ENCODE measurements at places on chromosomes 5 and 9.

- no peak for DNase-seq
These were observed 125.6 kb downstream of the PAPPA start for GRCh38 chr9:116279230-116279629.

DNA sequence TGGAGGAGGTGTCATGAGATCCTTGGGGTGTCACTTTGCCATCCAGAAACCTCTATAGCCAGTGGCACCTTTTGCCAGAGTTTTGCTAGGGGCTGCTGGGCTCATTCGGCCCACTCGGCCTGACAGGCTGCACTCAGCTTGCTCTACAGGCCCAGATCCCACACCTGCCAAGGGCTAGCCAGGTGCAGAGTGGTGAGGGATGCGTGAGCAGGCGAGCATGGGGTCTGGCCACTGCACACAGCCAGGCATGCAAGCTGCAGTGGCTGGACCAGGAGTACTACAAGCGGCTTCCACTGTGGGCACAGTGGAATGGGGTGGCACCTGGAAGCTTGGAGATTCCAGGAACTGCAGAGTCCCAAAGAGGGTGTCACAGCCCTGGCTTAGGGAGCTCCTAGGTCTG is 372.7 kb downstream of the CHSY3 start:
- DNase-seq: no peak

DNA sequence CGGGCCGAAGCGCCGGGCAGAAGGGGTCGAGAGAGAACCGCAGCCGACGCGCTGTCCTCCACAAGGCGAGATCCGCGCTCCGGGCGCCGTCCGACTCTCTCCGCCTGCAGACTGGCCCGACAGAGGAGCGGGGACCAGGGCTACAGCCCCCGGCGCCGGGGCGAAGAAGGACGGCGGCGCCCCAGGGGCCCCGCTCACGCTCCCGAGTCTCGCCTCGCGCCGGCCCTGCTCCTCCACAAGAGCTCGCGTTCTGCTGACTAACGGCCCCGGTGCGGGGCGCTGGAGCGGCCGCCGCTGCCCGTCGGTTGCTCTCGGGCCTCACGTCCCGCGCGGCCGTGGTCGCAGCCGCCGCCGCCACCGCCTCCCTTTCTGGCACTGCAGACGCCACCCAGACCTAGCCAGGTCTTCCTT is 338 bp downstream of the ABHD17B start:
- DNase-seq: no peak

GRCh38 chr9:77661566-77662085 is 13.5 kb upstream of the GNA14 start:
- no peak for DNase-seq

DNA sequence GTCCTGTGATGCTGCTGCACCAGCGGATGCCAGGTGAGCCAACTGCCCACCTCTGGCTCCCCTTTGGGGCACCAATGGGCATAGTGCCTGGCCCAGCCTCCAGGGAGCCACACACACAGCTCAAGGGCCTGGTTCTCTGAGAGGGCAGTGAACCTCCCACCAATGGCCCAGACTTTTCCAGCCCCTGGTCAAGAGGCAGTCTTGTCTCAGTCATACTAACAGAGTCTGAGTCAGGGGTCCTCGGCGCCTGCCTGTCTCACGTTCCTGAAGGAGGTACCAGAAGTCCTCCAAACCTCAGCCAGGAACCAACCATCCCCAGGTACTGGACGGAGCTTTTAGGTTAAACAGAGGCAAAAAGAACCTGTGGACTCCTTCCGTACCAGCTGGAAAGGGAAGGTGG is 121.1 kb downstream of the C5orf15 start:
- DNase-seq: no peak

DNA sequence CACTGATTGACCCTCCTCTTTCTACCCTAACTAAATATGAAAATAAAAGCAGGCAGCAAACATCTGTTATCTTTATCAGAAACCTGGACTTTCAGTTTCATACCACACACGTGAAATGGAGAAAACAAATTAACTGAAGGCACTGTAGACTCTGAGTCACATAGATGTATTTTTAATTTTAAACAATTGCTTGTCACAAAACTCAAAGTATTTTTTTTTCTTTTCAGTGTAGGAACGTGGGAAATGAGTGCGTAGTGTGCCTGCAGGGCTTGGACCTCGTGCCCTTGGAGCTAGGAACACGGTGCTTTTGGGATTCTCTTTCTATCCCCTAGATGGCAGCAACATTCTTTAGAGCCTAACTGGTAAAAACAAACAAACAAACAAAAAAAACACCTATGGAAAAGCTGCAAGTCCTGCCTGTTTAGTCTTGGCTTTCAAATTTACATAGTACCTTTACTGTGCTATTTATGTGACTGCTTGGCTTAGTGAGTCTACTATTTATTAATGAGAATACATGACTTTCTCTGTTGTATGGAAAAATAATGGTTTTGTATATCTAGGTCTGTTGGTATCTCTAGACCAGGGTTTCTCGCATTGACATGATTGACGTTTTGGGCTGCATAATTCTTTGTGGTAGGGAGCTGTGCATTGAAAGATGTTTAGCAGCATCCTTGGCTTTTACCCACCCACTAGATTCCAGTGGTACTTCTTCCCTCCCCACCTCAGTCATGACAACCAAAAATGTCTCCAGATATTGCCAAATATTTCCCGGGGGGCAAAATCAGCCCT is 16.8 kb upstream of the ACTBL2 start:
- no peak for DNase-seq

- DNase-seq: no peak
These were observed 8.8 kb downstream of the CSNK1G3 start for GRCh38 chr5:123520677-123521247.

DNA sequence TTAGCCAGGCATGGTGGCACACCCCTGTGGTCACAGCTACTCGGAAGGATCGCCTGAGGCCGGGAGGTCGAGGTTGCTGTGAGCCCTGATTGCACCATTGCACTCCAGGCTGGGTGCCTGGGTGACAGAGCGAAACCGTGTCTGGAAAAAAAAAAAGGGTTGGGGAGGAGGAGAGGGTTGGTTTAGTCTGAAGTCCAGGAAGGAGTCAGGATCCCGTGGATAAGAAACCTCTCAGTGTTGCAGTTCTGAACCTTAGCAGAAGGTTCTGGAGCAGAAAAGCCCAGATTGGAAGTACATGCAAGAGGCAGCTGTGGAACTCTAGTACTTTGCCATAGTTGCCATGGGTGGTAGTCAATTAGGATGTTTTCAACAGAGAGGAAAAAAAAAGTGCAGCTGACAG is 125.2 kb upstream of the CPEB4 start:
- DNase-seq: no peak

- DNase-seq: no peak
These were observed 113.4 kb upstream of the GRHPR start for GRCh38 chr9:37309136-37309535.

GRCh38 chr9:138047469-138048040 is 170.0 kb downstream of the CACNA1B start:
- no peak for DNase-seq

DNA sequence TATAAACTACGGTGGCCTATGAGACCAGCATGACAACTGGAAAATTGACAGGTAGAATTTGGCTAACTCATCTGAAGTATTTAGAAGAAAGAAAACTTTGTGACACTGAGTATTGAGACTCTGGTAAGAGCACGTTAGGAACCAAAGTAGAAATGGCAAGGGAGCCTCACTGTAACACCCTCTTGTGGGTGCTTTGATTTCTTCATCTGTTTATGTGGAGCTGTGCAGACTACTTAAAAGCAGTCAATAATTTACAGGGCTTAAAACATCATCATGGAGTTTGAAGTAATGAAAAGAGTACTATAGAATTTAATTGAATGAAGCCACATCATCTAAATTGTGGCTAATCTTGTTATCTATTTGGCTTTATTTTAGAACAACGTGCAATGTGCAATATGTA is 414.2 kb downstream of the CCDC171 start:
- DNase-seq: no peak

DNA sequence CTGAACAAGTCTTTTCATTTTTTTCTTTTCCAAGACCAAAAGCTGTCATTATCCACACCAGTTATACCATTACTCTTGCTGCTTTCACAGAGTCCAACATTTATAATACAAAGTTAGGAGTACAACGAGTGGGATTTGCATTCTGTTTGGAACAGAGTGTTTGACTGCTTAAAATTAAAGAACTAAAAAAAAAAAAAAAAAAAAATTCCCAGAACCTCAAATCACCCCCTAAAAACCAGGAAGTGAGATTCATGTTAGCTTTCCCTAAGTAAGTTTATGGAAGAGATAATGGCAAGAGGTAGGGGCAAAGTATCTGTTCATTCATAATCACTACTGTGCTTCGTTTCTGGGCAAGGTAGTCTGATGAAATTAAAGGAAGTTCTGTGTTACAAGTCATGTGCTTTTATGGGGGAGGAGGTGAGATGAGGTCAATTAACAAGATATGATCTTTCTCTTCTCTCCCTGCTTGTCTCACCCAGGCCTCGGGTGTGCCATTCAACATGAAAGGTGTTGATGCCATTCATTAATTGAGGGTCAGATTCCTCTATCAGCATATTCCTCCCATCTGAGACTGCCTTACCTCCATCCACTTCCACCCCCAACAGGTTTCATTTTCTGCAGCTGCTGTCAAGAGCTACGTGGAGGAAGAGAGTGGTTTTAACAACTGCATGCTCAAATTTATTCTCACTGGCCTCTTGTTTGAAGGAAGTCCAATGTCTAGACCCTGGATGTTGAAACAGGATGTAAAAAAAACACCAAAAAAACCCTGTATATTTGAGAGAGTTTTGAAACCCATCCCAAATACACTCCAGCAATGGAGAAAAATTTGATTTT is 58.1 kb downstream of the MARCHF3 start:
- DNase-seq: no peak

GRCh38 chr5:105739732-105740131 is 1931.0 kb downstream of the EFNA5 start:
- DNase-seq: no peak

DNA sequence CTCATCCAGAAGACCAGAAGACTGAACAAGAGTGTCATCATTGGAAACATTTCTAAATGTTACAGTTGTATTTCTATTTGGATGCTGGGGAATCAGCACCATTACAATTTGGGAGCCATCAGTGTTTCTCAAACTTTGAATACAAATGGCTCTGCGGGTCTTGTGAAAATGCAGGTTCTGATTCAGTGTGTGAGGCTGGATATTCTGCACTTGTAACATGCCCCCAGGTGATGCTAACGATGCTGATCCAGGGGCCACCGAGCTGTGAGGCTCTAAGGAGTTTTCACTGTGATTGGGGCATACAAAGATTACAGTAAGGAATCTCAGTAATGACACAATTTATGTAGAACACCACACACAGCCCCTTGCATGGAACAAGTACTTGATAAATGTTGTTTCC is 167.7 kb downstream of the ACTL7B start:
- no peak for DNase-seq

DNA sequence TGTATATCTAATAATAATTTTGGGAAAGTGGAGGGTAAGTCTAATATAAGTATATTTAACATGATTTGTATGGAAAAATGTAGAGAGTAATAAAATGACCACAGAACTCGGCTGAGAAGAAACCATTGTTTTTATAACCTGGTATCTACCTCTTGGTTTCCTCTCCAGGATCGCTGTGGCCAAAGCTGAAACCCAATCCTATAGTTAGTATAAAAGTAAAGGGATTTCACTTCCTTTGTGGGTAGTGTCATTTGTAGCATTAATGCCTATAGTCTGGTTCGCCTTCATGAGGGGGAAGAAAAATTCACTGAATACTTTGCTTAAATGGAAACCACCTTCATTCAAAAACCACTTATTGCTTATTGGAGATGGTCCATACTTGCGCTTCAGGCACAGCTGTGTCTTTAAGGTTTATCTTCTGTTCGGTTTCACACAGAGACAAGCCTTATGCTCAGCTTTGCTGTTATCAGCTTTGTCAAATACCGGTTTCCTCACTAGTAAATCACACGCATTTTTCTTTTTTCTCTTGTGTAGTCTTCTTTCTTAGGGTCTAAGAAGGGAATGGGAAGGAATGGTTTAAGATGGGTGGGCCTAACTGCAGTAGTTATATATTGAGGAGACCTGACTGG is 12.1 kb downstream of the PIK3R1 start:
- no peak for DNase-seq

DNA sequence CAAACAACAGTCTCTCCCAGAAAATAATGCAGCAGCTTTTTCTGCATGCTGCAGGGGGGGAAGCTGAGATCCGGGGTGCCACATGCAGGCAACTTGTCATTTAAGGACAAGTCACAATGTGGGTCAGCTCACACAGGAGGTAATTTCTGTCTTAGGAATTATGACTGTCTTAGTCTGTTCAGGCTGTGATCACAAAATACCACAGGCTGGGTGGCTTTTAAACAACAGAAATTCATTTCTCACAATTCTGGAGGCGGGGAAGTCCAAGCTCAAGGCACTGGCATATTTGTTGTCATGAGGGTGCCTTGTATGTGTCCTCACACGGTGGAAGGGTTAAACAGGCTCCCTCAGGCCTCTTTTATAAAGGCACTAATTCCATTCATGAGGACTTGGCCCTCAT is 127.7 kb downstream of the DIRAS2 start:
- DNase-seq: no peak

GRCh38 chr5:40877371-40877988 is 31.8 kb upstream of the C7 start:
- DNase-seq: no peak

DNA sequence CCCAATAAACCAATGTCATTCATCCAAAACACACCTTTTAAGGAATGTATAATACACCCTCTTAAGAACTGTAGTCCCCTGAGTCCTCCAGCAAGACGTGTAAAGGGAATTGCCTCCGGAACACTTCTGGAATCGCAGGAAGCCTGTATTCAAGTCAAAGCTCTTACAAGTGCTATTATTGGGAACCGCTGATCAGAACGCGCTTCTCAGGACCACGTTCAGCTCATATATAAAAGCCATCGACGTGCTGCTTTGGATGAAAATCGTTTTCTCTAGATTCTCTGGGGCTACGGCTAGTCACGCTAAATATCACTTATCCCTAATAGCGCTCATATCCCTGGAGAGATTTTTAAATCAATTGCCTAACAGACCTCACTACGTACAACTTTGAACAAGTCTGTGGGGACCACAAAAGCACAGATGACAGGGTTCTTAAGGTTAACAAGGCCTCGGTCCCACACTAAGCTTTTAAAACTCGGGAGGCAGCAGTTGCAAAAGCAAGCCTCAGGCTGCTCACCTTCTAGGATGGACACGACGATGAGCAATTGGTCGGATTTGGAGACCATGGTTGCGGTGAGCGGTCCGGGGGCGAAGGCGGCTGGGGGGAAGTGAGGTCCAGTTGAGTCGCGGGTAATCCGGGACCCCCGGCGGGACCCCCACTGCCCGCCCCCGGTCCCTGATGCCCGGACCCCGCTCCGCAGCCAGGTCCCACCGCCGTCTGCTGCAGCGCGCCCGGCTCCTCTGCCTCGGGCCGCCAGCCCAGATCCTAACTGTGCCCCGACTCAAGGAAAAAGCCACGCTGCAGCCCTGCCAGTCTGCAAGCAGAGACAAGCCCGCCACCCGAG is 548 bp downstream of the CEP120 start:
- peak; percentile 1 for DNase-seq

GRCh38 chr9:27537027-27537435 is 7.4 kb upstream of the MOB3B start:
- no peak for DNase-seq

- DNase-seq: no peak
These were observed 24.6 kb downstream of the SERINC5 start for GRCh38 chr5:80231243-80231642.

GRCh38 chr9:16921855-16922254 is 51.4 kb upstream of the BNC2 start:
- no peak for DNase-seq

GRCh38 chr9:116953271-116953670 is 266.2 kb downstream of the TRIM32 start:
- no peak for DNase-seq

GRCh38 chr9:74949859-74950855 is 2.6 kb downstream of the C9orf40 start:
- no peak for DNase-seq

Measured in DMS153 (cell line).